ENCODE measurements at places on chromosomes 12 and 14.

DNA sequence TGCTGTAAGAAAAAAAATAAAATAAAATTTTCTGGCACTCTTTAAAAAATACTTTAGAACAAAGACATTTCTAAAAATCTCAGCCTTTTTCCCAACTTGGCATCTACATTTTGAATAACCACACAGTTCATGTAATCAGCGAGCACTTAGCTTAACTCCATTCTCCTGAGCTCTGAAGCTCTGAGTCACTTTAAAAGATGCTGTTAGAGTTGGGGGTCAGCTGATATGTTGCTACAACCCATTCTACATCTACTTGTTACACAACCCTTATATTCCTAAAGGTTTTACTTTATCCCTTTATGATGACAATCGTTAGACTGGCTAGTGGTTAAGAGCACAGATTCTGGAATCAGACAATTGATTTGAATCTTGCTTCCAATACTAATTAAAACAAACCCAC, 48.3 kb downstream of the SLC41A2 start:
- no peak for DNase-seq

DNA sequence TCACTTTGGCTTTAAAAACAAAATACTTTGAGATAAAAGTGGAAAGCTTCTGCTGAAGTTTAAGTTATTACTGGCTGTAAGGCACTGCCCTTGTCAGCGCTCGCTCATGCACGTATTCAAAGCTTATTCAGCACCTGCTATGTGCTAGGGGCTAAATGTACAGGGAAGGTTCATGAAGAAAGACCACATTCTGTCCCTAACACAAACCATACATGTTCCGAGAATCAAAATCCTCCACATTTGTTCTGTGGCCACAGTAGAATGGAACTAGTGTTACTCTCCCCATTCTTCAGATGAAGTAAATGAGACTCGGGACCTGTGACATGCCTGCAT, 33.8 kb upstream of the GPR68 start:
- no peak for DNase-seq

DNA sequence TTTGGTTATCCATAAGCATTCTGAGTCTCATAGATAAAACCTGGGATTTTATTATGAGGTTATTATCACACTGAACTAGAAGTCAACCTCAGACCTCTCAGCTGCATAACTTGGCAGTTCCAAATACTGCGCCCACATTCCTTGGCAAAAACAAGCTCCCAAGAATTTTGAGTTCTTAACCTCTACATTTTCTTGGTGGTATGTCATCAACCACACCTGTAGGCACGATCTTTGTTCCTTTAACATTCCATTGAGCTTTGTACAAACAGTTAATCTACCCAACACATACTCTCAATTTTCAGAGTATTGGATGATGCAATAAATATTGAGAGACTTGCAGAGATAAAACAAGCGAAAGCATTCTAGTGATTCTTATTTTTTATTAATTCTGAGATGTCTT, 371.8 kb upstream of the PRICKLE1 start:
- DNase-seq = no peak

DNA sequence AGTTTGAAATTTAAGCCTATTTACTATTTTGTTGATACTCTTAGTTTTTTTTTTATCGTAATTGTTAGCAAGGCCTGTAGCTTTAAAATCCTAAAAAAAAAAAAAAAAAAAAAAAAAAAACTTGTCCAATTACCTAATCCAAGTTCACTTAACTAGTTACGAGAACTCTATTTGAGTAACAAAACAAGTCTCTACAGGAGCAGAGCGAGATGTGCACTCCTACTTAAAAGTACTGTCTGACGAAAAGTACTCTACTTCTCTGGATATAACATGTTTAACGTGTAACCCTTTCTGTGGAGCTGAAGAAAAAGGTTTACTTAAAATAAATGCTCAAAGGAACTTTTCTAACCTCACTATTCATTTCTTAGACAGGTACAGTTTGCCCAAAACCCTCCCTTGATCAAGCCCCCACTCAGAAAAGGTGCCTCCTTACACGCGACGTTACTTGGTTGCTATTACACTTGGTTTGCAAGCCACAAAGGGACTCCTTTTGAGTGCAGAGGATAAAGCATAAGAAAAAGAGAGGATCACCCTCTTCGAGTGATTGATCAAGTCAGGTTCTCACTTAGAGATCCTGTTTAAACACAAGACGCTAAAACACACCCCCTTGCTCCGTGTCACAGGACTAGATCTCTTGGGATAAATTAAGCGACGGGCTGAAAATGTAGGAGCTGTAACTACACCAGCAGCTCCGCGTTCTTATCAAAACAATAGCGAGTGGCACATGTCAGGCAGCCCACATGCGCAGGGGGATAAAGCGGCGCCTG, 2.2 kb downstream of the BAZ1A start:
- no peak for DNase-seq

DNA sequence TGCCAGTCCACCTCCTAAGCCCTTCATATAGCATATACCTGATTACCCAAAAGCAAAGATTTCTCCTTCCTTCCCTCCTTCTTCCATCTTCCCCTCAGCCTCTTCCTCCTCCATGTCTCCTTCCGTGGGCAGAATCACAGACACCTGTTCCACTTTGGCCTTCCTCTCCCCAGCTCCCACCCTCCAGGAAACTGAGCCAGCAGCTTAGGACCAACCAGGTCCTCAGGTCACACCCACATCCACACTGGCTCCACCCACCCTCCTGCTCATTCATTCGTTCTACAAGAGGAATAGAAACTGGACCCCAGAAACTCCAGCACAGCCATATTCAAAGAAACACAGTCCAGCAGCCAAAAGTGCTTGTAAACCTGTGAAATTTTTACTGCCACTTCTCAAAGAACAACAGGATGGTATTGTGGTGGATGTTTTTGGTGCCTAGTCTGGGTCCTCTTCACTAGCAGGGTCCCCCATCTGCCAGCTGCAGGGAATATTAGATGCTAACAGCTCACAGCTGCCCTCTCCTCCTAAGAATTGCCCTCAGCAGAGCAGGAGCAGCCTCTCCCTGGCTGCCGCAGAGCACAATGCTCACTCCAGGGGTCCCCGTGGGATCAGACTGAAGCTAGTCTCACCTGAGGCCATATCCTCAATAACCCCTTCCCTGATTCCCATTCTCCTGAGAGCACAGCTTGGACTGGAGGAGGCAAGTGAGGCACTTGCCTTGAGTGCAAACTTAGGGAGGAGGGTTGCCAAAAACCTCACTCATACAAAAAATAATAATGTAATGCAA, 18.4 kb downstream of the CMKLR1 start:
- no peak for DNase-seq

DNA sequence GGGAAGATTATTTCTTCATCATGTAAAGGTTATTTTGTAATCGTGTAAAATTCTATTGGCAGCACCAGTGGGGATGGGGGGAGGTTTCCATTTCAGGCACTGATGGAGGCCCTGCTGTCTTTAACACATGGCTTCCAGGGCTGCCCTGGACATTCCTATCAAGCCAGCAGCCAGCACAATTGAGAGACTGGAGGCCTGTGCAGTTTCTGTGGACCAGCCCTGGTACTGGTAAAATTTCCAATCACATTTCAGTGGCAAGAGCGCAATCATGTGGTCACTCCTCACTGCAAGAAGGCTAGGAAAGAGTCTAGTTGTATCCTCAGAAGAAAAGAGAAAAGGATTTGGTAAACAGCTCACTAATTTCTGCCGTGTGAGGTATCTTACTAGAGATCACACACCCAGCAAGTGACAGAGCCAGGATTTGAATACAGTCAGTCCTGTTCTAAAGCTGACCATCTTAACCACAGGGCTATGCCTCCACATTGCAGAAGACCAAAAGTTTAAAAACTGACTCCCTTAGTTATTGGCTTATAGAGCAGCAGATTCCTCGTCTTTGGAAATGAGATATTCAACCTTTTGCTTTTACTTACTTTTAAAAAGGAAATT, 179.4 kb upstream of the ARHGAP5 start:
- no peak for DNase-seq

GRCh38 chr12:117724543-117724942, 244.2 kb downstream of the KSR2 start:
- no peak for DNase-seq

DNA sequence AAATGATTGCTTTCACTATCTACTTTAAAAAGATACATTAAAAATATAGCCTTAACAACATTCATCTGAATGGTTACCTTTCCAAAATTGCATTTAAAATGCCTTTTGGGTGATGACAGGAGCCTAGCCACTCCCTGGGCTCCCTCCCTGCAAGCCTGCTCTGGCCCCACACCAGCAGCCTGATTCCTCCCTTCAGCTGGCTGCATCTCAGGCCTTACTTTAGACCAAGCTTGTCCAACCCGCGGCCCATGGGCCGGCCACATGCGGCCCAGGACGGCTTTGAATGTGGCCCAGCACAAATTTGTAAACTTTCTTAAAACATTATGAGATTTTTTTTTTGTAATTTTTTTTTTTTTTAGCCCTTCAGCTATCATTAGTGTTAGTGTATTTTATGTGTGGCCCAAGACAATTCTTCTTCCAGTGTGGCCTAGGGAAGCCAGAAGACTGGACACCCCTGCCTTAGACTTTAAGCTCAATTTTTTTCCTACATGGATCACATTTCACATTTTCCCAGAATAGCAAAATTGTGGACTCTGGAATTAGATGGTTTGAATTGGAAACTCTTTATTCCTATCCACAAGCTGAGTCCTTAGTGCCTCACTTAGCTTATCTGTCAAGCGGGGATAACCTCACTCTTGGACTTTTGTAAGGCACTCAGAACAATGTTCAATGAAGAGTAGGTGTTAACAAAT, 124.4 kb downstream of the MYRFL start:
- no peak for DNase-seq

GRCh38 chr12:88998421-88998820, 353.9 kb downstream of the DUSP6 start:
- no peak for DNase-seq
